ENCODE measurements at places on chromosomes 1 and 21.

- no peaks in the 10 kb centered on the region for H3K36me3 ChIP-seq
- H3K4me1 ChIP-seq: peaks cover 5% of the 10 kb centered on the region
- DNase-seq: no peak
- H3K27ac ChIP-seq: no peak overlapping the region
These were observed 75.2 kb downstream of the NFIA start for GRCh38 chr1:61157468-61157987.

DNA sequence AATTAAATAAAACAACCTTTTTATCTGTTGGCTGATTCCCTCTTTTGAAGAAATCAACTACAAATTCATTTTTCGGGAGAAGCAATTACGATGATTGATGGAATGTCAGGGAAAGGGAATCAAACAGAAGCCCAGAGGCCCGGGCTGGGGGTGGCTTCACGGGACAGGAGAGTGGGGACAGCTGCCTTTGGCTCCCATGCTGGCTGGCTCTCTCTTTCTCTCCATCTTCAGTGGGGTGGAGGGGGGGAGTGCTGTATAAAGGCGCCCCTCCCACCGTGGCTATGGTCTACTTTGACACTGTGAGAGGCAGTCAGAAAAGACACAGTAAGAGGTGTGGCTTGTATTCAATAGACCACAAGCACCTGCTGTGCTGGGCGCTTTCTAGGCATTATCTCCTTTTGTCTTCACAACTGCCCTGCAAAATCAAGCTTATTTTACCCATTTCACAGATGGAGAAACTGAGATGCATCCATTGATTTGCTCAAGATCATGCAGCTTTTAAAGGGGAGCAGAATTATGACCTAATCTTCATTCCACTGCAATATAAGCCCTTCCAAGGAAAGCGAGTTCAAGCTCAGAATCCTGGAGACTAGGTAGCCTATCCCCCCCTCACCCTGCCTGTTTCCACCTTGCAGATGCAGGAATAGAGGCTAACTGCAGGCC is 92.9 kb downstream of the GRIK3 start:
- peaks cover 7% of the 10 kb centered on the region for H3K27me3 ChIP-seq
- H3K27ac ChIP-seq: no peak overlapping the region
- no peak for DNase-seq
- no peak overlapping the region for H3K4me3 ChIP-seq
- H3K36me3 ChIP-seq: no peaks in the 10 kb centered on the region
- H3K4me1 ChIP-seq: no peaks in the 10 kb centered on the region

GRCh38 chr1:155715777-155716176 is 26.9 kb downstream of the DAP3 start:
- DNase-seq: no peak
- no peak overlapping the region for H3K4me3 ChIP-seq
- H3K4me1 ChIP-seq: peaks cover 4% of the 10 kb centered on the region
- no peak overlapping the region for H3K27ac ChIP-seq
- no peaks in the 10 kb centered on the region for H3K27me3 ChIP-seq
- H3K36me3 ChIP-seq: peaks cover 41% of the 10 kb centered on the region

DNA sequence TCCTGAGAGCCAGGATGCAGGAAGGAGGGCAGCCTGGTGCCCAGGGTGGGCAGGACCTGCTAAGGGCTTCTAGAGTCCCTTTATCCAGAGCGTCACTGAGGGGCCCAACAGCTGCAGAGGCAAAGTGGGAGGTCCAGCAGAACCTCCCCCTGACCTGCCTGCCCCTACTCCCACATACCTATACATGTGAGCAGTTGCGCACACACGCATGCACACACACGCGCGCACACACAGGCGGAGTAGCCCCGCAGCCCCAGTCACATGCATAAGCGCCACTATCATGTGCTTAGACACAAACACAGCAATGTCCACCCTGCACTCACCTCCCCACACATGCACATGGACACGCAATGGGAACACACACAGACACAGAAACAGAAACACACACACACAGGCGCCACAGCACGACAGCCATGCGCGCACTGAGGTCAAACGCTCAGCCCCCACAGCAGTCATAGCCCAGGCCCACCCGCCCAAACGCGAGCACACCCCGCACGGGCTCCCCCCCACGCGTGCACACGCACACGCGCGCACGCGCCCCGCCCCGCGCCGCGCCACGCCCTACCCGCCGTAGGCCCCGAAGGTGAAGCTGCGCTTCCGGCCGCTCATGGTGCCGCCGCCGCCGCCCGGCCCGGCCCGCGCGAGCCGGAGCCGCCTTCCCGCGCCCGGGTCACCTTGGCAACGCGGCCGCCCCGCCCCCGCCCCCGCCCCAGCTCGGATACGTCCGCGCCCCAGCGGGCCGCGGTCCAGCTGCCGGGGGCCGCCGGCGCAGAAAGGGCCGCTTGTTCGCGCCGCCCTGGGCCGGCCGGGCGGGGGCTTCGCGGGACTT is 17.7 kb downstream of the RAP1GAP start:
- H3K27ac ChIP-seq: no peak overlapping the region
- peak; percentile 73 for DNase-seq
- H3K27me3 ChIP-seq: peaks cover 15% of the 10 kb centered on the region
- peak overlapping the region; percentile 59 for H3K4me3 ChIP-seq
- no peaks in the 10 kb centered on the region for H3K36me3 ChIP-seq
- peaks cover 15% of the 10 kb centered on the region for H3K4me1 ChIP-seq

- H3K27me3 ChIP-seq: no peaks in the 10 kb centered on the region
- no peaks in the 10 kb centered on the region for H3K36me3 ChIP-seq
- no peak overlapping the region for H3K27ac ChIP-seq
- H3K4me1 ChIP-seq: no peaks in the 10 kb centered on the region
These were observed 71.9 kb downstream of the LRRN2 start for GRCh38 chr1:204613636-204614035.
